ENCODE measurements at places on chromosomes 7 and 10.

DNA sequence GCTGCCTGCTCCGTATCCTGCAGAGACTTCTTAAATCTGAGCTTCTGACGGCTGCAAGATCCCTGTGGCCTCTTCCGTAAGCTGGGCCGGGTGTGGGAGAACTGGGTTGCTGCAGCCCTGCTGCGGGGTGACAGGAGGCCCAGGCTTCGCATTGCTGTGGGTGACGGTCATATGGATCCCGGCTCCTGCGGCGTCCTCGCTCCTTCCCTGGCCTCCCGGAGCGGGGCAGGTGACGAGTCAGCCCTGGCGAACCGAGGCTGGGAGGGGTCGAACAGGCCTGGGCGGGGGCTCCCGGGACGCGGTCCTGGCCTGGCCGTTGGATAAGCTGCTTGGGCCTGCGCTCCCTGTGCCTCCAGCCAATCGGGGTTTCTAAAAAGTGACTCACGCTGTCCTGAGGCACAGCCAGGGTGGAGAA is 7.8 kb upstream of the UBE2D1 start:
- DNase-seq: no peak

DNA sequence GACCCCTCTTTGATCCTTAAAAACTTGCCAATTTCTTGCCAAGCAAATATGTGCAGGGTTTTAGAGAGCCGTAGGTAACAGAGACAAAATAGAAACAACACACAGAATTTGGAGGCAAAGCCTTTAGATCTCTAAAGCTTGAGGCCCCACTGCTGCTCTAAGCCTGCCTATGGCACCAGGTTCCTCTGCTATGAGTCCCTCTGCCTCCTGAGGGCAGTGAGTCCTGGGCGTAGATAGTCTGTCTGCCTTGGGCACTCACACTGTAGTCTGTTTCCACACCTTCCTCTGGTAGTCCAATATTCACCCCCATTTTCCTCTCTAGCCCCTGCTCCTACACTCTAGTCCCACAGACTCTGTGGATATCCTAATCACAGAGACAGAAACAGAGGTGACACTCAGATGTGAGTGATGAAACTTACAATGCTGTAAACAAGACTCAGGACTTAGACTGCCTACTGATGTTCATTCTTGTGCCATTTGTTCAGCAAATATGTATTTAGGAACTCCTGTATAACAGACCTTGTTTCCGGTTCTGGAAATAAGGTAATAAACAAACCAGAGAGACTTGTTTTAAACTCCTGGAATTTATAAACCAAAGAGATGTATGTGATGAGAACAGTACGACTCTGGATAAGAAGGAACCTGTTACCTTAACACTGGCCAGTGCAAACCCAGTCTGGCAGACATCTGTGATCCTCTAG is 153.3 kb upstream of the PRSS1 start:
- DNase-seq: no peak

DNA sequence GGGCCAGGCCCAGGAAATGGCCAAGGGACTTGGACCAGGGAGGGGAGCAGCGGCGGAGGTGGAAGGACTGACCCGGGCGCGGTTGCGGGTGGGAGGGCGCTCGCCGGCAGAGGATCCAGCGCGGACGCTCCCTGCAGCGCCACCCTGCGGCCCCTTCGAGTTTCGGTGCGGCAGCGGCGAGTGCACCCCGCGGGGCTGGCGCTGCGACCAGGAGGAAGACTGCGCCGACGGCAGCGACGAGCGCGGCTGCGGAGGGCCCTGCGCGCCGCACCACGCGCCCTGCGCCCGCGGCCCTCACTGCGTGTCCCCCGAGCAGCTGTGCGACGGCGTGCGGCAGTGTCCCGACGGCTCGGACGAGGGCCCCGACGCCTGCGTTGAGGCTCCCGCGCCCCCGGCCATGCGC is 16.8 kb upstream of the ZNF467 start:
- peak; percentile 86 for DNase-seq

GRCh38 chr7:80816806-80817205 is 102.0 kb downstream of the SEMA3C start:
- no peak for DNase-seq

GRCh38 chr10:110483633-110484032 is 14.1 kb upstream of the DUSP5 start:
- no peak for DNase-seq

DNA sequence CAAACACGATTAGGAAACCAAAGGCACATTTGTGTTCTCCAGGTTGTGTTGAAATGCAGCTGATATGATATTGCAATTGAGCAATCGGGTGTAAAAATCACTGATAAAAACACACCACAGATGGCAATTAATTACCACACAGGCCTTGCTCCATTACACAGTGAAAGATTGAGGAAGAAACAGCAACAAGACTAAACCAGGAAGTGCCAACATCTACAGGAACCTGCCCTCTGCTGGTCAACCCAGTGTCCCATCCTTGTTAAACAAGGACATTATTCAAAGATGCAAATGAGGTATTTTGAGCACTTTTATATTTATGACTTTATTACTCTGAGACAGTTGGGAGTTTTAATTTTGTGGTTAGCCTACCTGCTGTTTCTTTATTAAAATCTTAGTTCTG is 765.6 kb upstream of the GHITM start:
- peak; percentile 4 for DNase-seq

GRCh38 chr7:114070246-114070645 is 151.4 kb upstream of the PPP1R3A start:
- DNase-seq: no peak

DNA sequence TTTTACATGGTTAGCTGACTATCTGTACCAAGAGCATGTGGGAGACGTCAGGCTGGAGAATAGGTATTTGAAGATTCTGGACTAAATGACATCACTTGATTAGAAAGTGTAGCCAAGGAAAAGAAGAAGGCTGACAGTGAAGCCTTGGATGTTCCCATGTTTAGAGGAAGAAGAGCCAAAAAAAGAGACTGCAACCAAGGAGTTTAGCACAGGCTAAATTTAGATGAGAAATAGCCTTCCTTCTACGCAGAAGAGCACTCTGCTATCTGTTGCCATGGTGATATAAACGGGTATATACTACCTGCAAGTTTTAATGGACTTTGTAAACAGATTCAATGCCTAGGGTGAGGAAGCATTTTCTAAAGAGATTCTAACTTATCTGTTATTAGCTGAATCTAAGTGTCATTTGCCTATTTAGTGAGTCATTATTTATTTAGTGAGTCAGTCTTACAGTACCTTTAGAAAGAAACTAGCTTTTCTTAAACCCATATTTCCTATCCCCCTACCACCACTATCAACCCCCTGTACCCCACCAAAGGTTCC is 69.8 kb downstream of the CDK6 start:
- DNase-seq: no peak

GRCh38 chr7:100358857-100359212 is 918 bp downstream of the PILRB start:
- no peak for DNase-seq

DNA sequence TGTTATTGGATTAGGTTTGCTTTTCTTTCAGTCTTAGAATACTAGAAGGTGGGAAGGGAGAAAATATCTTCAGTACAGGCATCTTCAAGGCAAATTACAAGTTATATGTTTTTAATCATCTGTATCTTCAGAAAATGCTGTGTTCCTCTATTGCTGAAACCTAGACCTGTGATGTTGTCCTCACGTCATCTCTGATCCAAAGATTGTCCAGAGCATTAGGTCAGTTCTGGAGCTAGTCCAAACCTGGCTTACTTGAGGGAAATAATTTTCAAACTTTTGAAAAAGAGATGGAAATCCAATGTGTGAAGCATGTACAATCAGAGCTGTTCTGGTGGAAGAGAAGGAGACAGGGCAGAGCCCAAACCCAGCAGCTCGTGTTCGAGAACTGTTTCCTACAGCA is 217.3 kb downstream of the ZEB1 start:
- DNase-seq: no peak

- DNase-seq: peak; percentile 64
These were observed 24.6 kb upstream of the ITGA8 start for GRCh38 chr10:15744217-15744865.

GRCh38 chr10:2950546-2950945 is 116.8 kb upstream of the PFKP start:
- DNase-seq: no peak

DNA sequence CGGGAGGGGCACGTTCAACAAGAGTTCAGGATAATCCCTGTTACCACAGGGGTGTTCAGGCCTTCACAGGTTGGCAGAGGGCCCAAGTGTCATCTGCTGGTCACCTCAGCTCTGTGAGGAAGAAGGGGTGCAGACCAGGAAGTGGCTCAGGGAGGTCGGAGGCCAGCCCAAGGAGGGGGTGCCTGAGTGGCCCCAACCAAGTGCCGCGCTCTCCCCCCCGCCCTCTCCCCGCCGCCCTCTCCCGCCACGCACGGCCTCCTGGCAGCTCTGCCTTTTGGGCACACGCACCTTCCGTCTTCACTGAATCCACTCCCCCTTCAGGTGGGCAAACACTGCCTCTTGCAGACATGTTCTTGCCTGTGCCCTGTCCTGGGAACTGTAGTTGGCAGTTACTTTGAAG is 245.2 kb downstream of the PAXIP1 start:
- DNase-seq: no peak

GRCh38 chr10:79328147-79328701 is 19.0 kb upstream of the PPIF start:
- DNase-seq: no peak

DNA sequence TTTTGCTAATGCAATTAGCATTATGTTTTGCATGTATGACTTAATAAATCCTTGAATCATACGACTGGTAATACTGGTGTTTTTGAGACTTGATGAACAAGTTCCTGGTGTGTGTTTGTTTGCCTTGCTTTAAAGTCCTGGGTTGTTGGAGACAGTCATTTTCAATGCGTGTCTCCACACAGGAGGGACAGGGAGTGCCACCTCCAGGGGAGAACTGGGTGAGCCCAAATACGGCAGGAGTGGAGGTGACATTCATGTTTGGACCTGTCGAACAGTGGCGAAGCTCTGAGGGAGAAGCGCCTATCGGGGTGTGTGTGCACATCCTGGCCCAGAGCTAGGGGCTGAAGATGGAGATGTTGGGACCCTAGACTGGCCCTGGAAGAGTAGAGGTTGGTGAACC is 43.8 kb downstream of the DAGLB start:
- DNase-seq: no peak

DNA sequence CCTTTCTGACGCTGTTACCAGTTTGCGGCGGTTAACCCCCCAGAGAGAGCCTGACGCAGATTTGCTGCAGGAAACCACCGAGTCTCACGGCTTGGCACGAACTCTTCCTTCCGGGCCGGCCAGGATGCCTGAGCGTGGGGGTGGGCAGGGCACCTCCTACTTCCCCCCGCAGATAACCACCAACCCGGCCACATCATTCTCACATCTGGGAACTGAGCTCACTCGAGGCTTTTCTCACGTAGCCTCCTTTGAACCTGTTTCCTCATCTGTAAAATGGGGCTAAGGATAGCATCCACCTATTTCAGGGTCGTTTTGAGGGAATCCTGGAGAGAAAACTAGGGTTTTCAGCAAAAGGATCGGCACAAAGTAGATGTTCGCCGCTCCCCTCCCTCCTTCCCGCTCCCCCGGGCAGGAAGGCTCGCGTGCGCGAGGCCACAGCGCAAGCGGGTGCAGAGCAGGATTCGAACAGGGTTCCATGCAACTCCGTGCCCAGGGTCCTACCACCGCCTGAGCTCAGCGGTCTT is 23.6 kb downstream of the DDIT4 start:
- no peak for DNase-seq

- DNase-seq: peak; percentile 40
These were observed 649 bp downstream of the ACTR3B start for GRCh38 chr7:152759949-152760853.

- DNase-seq: no peak
These were observed 287.5 kb upstream of the KLF14 start for GRCh38 chr7:131021460-131021859.

DNA sequence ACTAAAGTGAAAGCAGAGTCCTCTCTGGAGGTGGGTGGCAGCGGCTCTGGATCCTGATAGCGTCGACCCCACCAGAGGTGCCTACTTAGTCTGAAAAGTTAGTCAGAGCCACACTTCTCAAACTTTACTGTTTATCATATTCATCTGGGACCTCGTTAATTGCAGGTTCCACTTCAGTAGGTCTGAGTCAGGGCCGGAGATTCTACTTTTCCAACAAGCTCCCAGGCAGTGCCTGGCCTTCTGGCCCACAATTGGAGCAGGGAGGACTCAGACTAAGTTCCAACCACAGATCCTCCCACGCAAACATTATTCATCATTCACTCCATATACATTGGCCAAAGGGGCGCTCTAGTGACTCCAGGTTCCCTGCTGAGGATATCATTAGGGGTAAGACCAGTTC is 78.1 kb downstream of the VSTM4 start:
- DNase-seq: no peak

- no peak for DNase-seq
These were observed 84.2 kb upstream of the DIP2C start for GRCh38 chr10:773562-774161.

DNA sequence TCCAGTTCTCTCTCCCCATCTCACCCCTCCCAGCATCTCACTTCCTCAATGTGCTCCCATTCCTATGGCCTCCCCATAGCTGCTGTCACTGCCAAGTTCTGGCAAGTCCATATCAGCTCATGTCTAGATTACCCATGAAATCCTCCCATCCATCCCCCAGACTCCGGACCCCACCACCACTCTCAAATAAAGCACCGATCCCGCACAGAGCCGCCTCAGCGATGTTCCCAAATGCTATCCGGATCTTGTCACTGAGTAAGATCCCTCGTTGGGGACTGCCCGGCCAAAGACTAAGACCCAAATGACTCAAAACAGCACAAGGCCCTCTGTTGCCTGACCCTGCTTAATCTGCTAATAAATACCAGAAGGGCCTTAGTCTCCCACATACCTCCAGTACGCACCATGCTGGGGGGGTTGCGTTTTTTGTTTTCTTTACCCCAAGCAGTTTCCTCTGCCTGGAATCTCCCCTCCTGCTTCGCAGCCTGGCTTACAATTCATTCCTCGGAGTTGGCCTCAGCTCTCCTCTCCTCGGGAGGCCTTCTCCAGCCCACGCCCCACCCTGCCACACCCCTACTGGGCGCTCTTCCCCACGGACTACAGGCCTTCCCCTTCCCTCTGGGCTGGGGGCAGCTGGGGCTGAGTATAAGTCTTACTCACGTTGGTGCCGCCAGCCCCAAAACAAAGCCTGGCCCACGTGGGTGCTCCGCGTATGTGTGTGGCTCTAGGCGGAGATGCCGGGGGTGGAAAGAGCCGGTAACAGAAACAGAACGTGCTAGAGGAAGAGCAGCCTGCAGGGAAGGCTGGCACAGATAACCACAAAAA is 1.8 kb upstream of the DUSP5 start:
- peak; percentile 38 for DNase-seq

DNA sequence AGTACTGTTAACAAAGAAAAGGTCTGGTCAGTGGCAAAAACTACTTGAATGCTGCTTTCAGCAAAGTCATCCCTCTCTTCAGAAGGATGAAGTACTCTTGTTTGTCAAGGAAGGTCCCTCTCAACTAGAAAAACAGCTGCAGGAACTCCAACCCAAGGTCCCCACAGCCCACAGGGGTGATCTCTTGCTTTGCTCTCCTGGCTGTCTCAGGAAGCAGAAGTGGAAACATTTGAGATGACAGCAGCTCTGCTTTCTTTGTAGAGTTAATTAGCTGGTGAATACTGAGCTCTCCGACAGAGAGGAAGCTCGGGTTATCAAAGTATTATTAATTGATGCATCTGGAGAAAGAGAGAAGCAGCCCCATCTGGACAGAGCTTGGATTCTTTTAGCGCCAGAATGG is 25.4 kb upstream of the LRGUK start:
- DNase-seq: no peak
